Omental fat pad (tissue), 4 donors: ENCODE measurements at places on chromosomes 1 and 21. TPM values are rescaled to one million over a fixed set of nuclear protein-coding genes. Genes with fewer than 3 reads are reported as not detected.

AGT gene
- 5.4 TPM for total RNA-seq

- DNase-seq = no peak
Measured at GRCh38 chr1:47471163-47471562, 33.3 kb downstream of the FOXD2 start.

DNA sequence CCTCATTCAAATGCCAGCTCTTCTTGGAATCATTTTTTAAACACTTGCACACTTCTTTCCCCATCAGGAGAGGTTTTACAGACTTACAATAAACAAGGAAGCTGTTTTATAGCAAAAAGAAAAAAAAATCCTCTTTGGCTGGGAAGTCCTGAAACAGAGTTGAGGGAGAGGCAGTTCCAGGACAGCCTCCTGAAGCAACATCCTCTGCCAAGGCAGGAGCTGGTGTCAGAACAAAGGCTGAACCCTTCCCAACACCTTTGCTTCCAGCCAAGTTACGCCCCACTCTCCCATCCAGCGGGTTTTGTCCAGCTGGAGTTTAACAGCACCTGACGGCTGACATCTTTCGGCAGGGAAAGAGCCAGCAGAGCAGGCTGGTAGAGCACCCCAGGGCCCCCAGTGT, 287.8 kb downstream of the RRAGC start:
- no peak for DNase-seq

TCHHL1 gene
- total RNA-seq = not detected

DNA sequence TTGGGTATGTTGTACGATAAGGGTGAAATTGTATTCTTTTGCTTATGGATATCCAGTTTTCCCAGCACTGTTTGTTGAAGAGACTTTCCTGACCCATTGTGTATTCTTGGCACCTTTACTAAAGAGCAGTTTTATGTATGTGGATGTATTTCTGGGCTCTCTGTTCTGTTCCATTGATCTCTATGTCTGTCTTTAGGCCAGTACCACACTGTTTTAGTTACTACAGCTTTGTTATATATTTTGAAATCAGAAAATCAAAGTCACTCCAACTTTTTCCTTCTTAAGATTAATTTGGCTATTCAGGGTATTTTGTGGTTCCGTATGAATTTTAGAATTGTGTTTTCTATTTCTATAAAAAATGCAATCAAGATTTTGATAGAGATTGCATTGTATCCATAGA, 62.8 kb upstream of the C1orf146 start:
- DNase-seq = no peak

RNU1-4 gene
- under 0.01 TPM for total RNA-seq

GRCh38 chr1:35568975-35569395, 4.1 kb upstream of the TFAP2E start:
- DNase-seq = no peak

DNA sequence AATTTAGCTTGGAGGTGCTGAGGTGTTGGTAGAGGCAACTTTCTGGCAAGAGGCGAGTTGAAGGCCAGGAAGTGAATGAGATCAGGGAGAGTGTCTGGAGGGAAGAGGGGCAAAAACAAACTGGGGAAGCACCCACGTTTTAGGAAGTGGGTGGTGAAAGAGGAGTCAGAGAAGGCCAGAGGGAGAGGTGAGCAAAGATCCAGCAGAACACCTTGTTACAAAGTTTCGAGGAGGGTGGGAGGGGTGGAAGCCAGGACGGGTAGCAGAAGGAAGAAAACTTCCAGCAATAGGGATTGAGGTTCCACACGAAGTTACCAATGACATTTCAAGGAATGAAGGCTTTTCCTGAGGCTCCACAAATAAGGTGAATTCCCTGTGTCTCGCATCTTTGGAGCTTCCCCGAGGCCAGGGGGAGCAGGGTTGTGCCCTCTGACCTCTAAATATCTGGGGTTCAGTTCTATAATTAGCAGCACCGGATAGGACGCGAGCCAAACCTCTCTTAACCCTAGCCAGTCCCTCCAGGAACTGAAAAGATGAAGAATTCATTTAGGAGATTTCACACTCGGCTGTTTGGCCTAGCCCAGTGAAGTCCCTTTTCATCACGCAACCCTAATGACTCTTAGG, 578 bp upstream of the SESN2 start:
- no peak for DNase-seq

- DNase-seq = no peak
Measured at GRCh38 chr21:38958940-38959691, 153.4 kb downstream of the ETS2 start.
